ENCODE measurements at places on chromosomes 5 and 9. TPM values are rescaled to one million over a fixed set of nuclear protein-coding genes. Genes with fewer than 3 reads are reported as not detected.

IRX1 gene
- total RNA-seq = not detected

CCL27 gene
- total RNA-seq = 0.18 TPM

SMIM32 gene
- total RNA-seq = not detected

AGXT2 gene
- total RNA-seq = not detected

ACO1 gene
- total RNA-seq = 158 TPM

CARTPT gene
- not detected for total RNA-seq

CDC25C gene
- total RNA-seq = 7.5 TPM

DUSP1 gene
- 320 TPM for total RNA-seq

IL5 gene
- total RNA-seq = not detected

OBP2B gene
- total RNA-seq = not detected

PDZD2 gene
- total RNA-seq = not detected

COL27A1 gene
- total RNA-seq = 2.2 TPM

SEMA6A gene
- total RNA-seq = 0.36 TPM

IL9 gene
- not detected for total RNA-seq

TEX48 gene
- not detected for total RNA-seq

CDC26 gene
- 49.2 TPM for total RNA-seq

LARP1 gene
- 47.3 TPM for total RNA-seq

DRD1 gene
- total RNA-seq = 0.18 TPM

CSNK1A1 gene
- 573 TPM for total RNA-seq

UNC13B gene
- total RNA-seq = 14.3 TPM

SPATA31A6 gene
- not detected for total RNA-seq

CARD9 gene
- 0.36 TPM for total RNA-seq

MPDZ gene
- total RNA-seq = 39.3 TPM

GOLM1 gene
- total RNA-seq = 54.8 TPM

NOXA1 gene
- not detected for total RNA-seq

RANBP17 gene
- 29.7 TPM for total RNA-seq

LPAR1 gene
- 260 TPM for total RNA-seq

WDR38 gene
- total RNA-seq = not detected

PRLR gene
- 0.54 TPM for total RNA-seq

ESM1 gene
- 10.2 TPM for total RNA-seq

FAM221B gene
- total RNA-seq = not detected

DOK3 gene
- total RNA-seq = 0.56 TPM

FNBP1 gene
- total RNA-seq = 15.4 TPM

BHMT gene
- total RNA-seq = not detected

SCGB3A2 gene
- total RNA-seq = not detected

ORM1 gene
- 0.18 TPM for total RNA-seq

N4BP3 gene
- under 0.01 TPM for total RNA-seq

PCDHB5 gene
- 0.28 TPM for total RNA-seq

TMEM252 gene
- not detected for total RNA-seq

AHRR gene
- 15.6 TPM for total RNA-seq

KIF4B gene
- total RNA-seq = under 0.01 TPM

PCDHB16 gene
- total RNA-seq = 0.18 TPM

EDIL3 gene
- total RNA-seq = 101 TPM

NPR3 gene
- total RNA-seq = 88.2 TPM

GCNT1 gene
- 46.6 TPM for total RNA-seq

OR1J1 gene
- total RNA-seq = not detected
